Stimulated activated CD4-positive, alpha-beta T cell treated with anti-CD3 and anti-CD28 coated beads, Interleukin-1b, Interleukin-23, amount 100 ng/mL, for 4 hours (primary cell): ENCODE measurements at places on chromosomes 7 and 10.

- peak; percentile 25 for DNase-seq
Measured at GRCh38 chr7:17939606-17940301, 540 bp downstream of the SNX13 start.

- no peak for DNase-seq
Measured at GRCh38 chr7:8155836-8156235, 106.1 kb downstream of the ICA1 start.

- no peak for DNase-seq
Measured at GRCh38 chr7:47796347-47796746, 151.9 kb downstream of the PKD1L1 start.

GRCh38 chr7:37212556-37212955, 236.1 kb downstream of the ELMO1 start:
- no peak for DNase-seq

- DNase-seq: no peak
Measured at GRCh38 chr7:147136352-147136751, 1019.8 kb downstream of the CNTNAP2 start.

GRCh38 chr10:112296908-112297331, 13.7 kb downstream of the TECTB start:
- DNase-seq: no peak

DNA sequence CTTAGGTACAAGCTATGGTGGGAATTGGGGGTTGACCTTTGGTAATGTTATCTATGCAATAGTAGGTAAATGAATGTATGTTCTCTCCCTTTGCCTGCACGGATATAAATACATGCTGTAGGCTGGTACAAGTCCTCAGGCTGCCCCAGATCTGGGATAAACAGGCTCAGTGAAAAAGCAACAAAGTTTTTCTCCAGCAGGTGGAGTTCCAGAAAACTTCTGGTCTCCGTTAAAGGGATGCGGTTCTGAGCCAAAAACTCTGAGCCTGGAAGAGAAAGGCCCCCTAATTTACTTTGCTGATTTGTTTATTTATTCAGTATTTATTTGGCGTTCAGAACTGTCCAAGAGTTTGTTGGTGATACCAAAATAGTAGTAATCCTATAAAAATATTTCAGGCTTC, 204.7 kb downstream of the ADRA2A start:
- no peak for DNase-seq

- peak; percentile 30 for DNase-seq
Measured at GRCh38 chr7:106774768-106775551, 90.1 kb upstream of the PIK3CG start.

- no peak for DNase-seq
Measured at GRCh38 chr7:7212612-7213011, 30.3 kb downstream of the C1GALT1 start.

DNA sequence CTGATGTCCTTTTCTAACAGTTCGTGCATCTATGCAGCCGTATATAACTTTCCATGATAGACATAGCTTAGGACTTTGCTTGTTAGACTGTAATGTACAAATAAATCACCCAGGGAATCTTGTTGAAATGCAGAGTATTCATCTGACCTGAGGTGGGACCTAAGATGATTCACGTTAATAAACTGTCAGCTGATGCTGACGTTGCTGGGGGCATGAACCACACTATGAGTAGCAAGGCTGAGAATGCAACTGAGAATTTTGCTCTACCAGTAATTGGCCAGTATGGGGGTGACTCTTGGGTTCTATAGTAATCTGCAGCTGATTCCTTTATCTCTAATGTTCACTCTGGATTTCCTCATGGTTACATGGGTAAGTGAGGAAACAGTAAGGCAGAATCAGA, 130.1 kb upstream of the MALRD1 start:
- no peak for DNase-seq

DNA sequence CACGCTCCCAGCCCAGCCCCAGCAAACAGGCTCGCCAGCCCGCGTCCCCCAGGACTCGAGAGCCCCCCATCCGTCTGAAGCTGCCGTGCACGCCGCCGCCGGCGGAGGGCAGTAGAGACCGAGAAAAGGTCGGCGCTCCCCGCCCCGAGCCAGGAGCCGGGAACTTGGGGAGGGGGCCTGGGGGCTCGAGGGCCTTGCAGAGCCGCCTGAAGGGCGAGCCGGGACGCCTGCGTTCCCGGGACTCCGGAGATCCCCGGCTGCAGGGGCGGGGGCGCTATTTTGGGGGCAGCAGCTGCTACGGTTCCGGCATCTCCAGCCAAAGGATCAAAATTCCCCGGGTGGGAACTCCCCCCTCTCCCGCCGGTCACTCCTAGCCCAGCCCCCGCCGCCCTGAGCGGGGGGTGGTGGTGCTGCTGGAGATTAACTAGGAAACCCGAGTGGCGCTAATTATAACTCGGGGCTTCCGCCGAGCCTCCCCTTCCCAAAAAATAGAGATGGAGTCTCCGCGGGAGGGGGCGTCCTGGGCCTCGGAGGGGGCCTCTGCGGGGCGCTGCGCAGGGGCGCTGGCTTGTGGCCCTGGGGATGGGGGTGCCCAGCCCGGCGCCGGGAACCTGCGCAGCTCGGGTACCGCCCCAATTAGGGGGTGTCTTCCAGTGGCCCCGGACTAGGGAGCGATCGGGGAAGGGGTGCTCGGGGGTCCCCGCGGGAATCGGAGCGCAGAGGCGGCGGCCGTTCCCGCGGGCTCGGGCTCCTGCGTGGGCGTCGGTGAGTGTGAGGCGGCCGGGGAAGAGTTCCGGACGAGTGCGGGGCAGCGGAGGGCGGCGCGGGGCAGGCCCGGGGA, 608 bp downstream of the ACHE start:
- no peak for DNase-seq

DNA sequence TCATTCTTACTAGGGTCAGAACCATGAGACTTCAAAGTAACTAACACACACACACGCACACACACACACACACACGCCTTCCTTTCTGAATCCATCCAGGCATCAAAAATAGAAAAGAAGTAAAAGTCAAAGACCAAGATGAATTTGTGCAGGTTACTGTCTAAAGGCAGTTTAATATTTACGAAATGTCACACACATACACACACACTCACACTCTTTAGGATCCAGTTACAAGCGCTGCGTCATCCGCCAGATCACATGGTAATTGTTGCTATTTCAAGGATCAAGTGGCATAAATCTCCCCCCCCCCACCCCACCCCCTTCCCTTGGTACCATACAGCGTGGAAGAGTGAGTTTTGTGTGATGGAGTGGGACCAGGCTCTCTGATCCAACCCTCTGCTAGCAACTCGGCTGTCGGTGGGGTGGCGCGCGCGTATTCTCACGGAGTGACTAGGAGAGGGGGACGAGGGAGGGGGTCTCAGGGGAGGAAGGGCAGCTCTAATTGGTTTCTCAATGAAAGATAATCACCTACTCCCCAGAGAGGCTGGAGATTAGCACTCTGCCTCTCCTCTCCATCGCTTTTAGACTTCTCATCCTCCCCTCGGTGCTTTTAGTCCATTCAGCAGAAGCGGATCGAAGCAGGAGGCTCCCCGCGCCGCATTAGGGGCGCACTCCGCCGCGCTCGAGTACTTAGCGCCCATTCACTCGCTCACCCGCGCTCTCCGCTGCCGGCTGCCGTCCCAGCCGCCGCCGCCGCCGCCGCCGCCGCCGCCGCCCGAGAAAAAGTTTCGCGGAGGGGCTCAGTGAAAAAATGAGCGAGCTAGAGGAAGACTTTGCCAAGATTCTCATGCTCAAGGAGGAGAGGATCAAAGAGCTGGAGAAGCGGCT, 83.5 kb upstream of the PRKG1 start:
- no peak for DNase-seq

GRCh38 chr7:105178177-105178576, 164.2 kb downstream of the KMT2E start:
- DNase-seq: no peak

GRCh38 chr7:151447312-151447711, 7.4 kb upstream of the CRYGN start:
- DNase-seq: no peak

GRCh38 chr7:6007386-6007785, 1.5 kb downstream of the PMS2 start:
- DNase-seq: no peak

DNA sequence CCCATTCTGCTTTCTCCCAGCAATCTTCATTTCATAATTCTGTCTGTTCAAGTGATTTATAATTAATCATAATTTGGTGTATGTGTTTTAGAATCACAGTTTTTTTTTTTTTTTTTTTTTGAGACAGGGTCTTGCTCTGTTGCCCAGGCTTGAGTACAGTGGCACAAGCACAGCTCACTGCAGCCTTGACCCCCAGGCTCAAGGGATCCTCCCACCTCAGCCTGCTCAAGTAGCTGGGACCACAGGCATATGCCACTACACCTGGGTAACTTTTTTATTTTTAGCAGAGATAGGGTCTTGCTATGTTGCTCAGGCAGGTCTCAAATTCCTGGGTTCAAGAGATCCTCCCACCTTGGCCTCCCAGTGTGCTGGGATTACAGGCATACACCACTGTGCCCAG, 49.2 kb upstream of the PLA2G12B start:
- no peak for DNase-seq

- DNase-seq: no peak
Measured at GRCh38 chr7:33040803-33041516, 21.6 kb downstream of the NT5C3A start.

DNA sequence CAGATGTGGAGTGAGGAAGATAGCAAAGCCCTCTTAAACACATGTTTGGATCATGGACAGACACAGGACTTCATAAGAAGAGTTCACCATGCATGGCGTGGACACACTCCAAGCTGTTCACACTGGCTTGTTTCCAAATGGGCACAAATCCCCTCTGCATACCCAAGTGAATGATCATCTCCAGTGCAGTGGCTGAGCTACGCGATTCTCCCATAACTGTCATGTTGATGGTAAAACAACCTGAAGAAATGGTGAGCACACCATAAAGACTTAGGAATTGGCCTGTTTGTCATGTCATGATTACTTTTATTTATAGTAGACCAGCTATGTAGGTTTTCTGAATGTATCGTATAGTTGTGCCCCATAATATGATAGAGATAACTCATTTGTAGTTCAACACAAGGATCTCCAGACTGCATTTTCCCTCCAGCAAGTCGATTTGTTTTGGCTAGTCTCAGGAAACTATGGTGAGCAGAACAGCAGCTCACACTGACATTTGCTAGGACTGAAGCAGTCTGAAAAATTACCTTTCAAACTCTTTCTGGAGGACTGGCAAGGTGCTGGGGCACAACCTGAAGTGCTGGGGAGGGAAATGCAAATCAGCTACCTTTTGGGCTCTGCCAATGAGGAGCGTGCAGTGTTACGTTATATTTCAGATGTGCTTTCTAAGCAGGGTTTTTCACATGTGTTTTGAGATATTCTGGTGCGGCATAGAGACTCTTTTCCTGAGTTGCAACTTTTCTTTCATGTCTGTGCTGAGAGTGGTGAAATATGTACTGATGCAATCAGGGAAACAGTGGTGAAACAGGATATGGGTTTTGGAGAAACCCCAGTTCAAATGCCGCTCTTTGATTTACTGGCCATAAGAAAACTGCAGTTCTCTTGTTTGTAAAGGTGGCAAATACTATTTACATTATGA, 629.6 kb upstream of the DPP6 start:
- no peak for DNase-seq

DNA sequence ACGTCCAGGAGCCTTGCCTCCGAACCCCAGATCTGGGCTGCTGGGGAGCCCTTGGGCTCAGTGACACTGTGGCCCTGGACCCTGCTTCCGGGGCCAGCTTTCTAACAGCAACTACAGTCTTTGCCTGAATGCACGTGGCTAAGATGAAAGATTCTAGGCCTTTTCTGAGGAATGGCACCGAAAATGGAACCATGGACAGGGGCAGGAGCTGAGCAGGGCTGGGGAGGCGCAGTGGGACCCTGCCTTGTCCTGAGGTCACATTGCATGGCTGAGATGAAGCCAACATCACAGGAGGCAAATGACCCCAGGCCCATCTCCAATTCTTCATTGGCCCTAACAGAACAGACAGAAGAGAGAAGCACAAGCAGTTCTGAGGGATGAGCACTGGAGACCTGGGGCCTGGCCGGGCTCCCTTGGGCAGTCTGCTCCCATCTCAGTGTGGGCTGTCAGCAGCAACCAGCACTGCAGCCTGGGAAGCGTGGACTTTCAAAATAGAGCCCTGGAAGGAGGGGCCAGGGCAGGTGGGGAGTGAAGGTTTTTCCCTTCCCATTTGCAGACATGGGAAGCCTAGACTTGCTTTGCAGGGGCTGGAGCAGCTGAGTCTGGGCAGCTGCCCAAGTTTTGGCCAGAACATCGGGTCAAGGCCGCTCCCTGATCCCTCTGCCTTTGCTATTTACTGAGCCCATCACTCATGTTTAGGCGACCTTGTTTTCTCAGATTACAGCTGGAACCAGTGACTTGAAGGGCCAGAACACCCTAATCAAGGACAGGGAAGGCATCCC, 114.4 kb upstream of the TCERG1L start:
- no peak for DNase-seq

GRCh38 chr7:29116361-29117200, 29.8 kb downstream of the CPVL start:
- DNase-seq: no peak

DNA sequence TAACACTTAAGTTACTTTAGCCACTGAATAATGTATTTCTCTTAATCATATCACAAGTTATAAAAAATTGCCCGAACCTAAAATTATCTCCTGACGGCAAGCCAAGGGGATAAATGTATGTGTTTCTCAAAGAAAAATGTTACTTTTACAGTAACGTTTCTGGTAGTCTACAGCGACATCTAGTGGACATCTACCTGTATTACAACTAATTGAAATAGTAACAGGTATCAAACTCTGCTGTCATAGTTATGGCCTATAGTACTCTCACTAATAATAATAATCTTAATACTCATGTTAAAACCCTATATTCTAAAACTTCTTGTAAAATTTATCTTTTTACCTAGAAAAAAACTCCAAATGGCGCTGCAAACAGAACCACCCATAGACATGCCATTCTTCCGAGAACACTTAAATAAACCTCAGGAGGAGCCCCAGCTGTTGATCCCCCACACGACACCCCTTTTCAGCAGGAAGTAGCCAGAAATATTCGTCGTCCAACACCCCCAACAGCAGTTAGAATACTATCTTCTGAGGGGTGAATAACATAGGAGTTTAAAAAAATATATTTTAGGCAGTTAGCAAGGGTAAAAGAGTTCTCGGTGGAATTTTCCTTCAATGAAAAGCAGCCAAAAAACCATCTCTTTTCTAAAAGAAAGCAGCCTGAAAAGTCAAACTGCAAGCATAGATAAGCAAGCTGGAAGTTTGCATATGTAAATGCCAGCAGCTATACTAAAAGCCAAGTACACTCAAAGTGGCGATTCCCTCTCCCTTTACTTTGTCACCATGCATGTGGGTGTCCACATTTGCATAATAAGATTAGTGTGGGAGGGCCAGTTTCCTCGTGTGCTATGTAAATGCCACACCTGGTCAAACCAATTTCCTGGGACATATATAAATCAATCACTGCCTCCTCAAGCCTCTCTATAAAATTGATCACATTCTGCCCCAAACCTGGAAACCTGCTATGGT, 40.5 kb upstream of the ZNF107 start:
- DNase-seq: no peak
